Esophagus squamous epithelium (tissue), 5 donors: ENCODE measurements at places on chromosomes 4 and X. TPM values are rescaled to one million over a fixed set of nuclear protein-coding genes. Genes with fewer than 3 reads are reported as not detected.

Gene ZCCHC18
- 0.73 TPM for total RNA-seq

- no peak for DNase-seq
- H3K4me1 ChIP-seq: no peaks in the 10 kb centered on the region
- no peak overlapping the region for H3K27ac ChIP-seq
- no peaks in the 10 kb centered on the region for H3K36me3 ChIP-seq
- no peak overlapping the region for H3K4me3 ChIP-seq
Measured at GRCh38 chr4:62455871-62456270, 1255.7 kb downstream of the ADGRL3 start.

DNA sequence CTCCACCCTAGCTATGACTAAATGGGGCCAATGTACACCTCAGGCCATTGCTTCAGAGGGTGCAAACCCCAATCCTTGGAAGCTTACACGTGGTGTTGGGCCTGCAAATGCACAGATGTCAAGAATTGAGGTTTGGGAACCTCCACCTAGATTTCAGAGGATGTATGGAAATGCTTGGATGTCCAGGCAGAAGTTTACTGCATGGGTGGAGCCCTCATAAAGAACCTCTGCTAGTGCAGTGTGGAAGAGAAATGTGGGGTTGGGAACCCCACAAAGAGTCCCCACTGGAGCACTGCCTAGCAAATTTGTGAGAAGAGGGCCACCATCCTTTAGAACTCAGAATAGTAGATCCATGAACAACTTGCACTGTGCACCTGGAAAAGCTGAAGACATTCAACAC, 284.1 kb downstream of the ANTXR2 start:
- H3K4me3 ChIP-seq: no peak overlapping the region
- no peak for DNase-seq
- no peaks in the 10 kb centered on the region for H3K4me1 ChIP-seq
- no peaks in the 10 kb centered on the region for H3K27me3 ChIP-seq
- no peak overlapping the region for H3K27ac ChIP-seq
- no peaks in the 10 kb centered on the region for H3K36me3 ChIP-seq

- H3K4me1 ChIP-seq: no peaks in the 10 kb centered on the region
- no peak overlapping the region for H3K4me3 ChIP-seq
- no peak overlapping the region for H3K27ac ChIP-seq
- no peaks in the 10 kb centered on the region for H3K27me3 ChIP-seq
- no peak for DNase-seq
Measured at GRCh38 chr4:70945452-70946055, 43.4 kb downstream of the MOB1B start.

Gene MYOZ2
- not detected for total RNA-seq

DNA sequence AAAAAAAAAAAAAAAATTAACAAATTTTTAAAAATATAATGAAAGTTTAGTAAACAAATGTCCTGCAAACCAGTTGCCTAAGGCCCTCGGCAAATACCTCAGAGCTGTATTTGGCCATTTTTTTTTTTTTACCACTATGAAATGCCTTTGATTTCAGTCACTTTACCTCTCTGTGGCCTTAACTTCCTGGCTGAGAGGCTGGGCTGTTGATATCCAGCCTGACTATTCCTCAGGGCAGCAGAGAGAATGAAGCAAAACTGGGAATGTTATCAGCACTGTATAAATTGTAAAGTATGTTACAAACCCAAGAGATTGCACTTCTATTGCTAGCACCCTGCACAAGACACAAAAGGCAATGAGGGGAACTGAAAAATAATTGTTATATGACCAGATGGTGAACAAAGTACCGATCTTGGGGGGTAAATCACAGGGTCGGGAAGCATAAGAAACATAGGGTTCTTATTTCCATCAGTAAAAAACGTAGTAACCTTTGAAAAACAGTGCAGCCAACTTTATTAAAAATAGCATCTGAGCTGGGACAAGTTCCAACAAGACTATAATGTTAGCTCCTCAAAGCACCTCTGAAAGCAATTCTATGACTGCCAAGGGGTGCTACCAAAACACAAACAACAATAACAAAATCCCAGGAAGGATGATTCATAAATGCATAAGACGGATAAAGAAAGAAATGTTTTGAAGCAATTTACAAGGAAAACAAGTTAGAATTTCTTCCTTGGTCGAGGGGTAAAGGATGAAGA, 18.1 kb downstream of the USP46 start:
- H3K4me1 ChIP-seq: peaks cover 24% of the 10 kb centered on the region
- no peaks in the 10 kb centered on the region for H3K36me3 ChIP-seq

DNA sequence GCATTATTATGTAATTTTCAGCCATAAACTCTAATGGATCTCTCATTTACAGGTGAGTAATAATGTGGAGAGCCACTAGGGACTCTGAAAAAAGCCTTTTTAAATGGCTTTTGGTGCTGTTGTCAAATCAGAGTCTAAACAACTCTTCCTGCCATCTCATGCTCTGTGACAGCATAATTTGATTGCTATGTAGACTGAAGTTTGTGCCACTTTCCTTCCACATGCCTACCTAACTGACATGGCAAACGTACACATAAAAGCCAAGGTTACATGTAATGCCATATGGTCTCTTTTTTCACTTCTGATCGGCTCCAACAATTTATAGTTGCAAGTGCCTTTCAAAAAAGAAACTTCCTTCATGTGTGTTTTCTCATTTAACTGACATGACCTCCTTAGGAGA, 94.3 kb downstream of the SH2D1A start:
- DNase-seq: no peak
- no peak overlapping the region for H3K4me3 ChIP-seq
- H3K27me3 ChIP-seq: no peaks in the 10 kb centered on the region
- H3K4me1 ChIP-seq: no peaks in the 10 kb centered on the region
- no peaks in the 10 kb centered on the region for H3K36me3 ChIP-seq
- H3K27ac ChIP-seq: no peak overlapping the region

DNA sequence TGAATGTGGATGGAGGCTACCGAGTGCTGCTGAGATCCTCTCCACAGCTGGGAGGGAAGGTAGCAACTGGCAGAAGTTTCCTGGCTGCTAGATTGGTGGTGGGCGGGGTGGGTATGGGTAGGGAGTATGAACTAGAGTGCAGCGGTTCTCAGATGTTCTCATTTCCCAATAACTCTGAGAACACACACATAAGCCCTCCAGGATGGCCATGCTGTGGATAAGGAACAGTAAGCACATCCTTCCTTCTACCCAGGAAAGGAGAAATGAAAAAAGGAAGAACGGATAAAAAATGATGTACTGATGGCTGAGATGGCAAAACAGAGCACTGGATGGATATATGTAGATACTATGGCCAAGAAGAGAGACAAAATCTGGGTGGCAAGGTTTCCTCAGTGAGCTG, 116.0 kb downstream of the ZNF827 start:
- H3K27me3 ChIP-seq: no peaks in the 10 kb centered on the region
- H3K4me1 ChIP-seq: no peaks in the 10 kb centered on the region
- H3K27ac ChIP-seq: no peak overlapping the region

Gene LINC00632
- total RNA-seq: 6.9 TPM

- H3K4me3 ChIP-seq: no peak overlapping the region
- no peak overlapping the region for H3K27ac ChIP-seq
- no peaks in the 10 kb centered on the region for H3K36me3 ChIP-seq
- DNase-seq: no peak
- no peaks in the 10 kb centered on the region for H3K27me3 ChIP-seq
- H3K4me1 ChIP-seq: no peaks in the 10 kb centered on the region
Measured at GRCh38 chr4:111989817-111990216, 155.4 kb upstream of the FAM241A start.

GRCh38 chr4:46329118-46329976, 60.6 kb downstream of the GABRA2 start:
- H3K27me3 ChIP-seq: no peaks in the 10 kb centered on the region
- H3K36me3 ChIP-seq: no peaks in the 10 kb centered on the region
- no peak for DNase-seq

GRCh38 chr4:80365928-80366327, 30.4 kb downstream of the CFAP299 start:
- H3K27ac ChIP-seq: no peak overlapping the region
- no peaks in the 10 kb centered on the region for H3K36me3 ChIP-seq
- no peak for DNase-seq
- no peaks in the 10 kb centered on the region for H3K27me3 ChIP-seq

- no peak overlapping the region for H3K27ac ChIP-seq
- H3K4me1 ChIP-seq: no peaks in the 10 kb centered on the region
- no peak for DNase-seq
- no peak overlapping the region for H3K4me3 ChIP-seq
- no peaks in the 10 kb centered on the region for H3K36me3 ChIP-seq
- no peaks in the 10 kb centered on the region for H3K27me3 ChIP-seq
Measured at GRCh38 chr4:151555151-151555945, 146.4 kb downstream of the FHIP1A start.

Gene ZNF630
- total RNA-seq: 1.7 TPM

- no peak overlapping the region for H3K27ac ChIP-seq
- DNase-seq: no peak
Measured at GRCh38 chr4:40193016-40193571, 3.7 kb upstream of the RHOH start.

GRCh38 chr4:38659346-38659745, 4.7 kb upstream of the KLF3 start:
- peaks cover 8% of the 10 kb centered on the region for H3K4me1 ChIP-seq
- no peak overlapping the region for H3K27ac ChIP-seq
- no peak overlapping the region for H3K4me3 ChIP-seq
- no peaks in the 10 kb centered on the region for H3K27me3 ChIP-seq
- no peaks in the 10 kb centered on the region for H3K36me3 ChIP-seq
- no peak for DNase-seq

Gene XPNPEP2
- not detected for total RNA-seq

GRCh38 chrX:153934762-153935325, at the start of gene NAA10:
NAA10 (minus strand) TSS chrX:153935037; CDS start chrX:153934904, 133 bp downstream.
- peaks cover 33% of the 10 kb centered on the region for H3K36me3 ChIP-seq
- DNase-seq: no peak
- peak within 1 kb of the TSS; percentile 85 for H3K27ac ChIP-seq
- no peaks in the 10 kb centered on the region for H3K4me1 ChIP-seq

DNA sequence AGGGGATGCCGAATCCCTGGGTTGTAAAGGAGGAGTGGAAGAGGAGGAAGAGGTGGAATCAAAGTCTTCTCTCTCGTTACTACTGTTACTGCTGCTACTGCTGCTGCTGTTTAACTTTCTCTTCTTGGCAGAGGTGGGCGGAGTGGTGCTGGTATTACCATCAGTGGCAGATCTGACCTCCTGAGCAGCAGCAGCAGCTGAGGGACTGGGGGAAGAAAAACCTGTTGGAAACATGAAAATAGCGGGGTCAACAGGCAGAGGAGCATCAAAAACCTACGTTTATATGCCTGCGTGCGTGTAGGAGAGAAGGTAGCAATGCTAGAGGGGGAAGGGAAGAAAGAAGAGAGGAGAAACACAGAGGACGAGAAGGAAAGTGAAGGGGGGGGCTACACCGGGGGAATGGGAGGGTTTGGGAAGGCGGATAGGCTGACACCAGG, 339 bp downstream of the CUL4B start:
- DNase-seq: no peak
- H3K27ac ChIP-seq: peak overlapping the region; percentile 99
- peak overlapping the region; percentile 68 for H3K4me3 ChIP-seq
- H3K36me3 ChIP-seq: no peaks in the 10 kb centered on the region

Gene OPRPN
- not detected for total RNA-seq

Gene PORCN
- total RNA-seq: 25.8 TPM
